Mucosa of gallbladder (tissue), 1 donor: ENCODE measurements at places on chromosomes 16 and 17.

DNA sequence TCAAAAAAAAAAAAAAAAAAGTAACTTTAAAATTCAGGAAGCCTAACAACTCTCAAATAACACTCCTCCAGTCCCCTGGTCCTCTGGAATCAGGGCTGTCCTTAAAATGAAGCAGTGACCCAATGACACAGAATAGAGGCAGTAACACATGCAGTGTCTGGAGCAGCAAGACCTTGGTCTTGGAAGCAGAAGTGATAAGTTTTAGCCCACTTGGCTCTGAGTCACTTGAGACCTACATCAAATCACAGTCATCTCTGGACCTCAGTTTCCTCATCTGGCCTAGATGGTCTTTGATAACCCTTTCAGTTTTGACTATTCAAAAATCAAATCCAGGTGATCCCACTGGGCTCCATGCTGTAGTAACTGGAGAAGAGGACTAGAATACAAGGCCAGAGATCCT lies 39.0 kb downstream of the LYRM1 start:
- DNase-seq, result no peak

GRCh38 chr16:11792410-11793241 lies 4.4 kb downstream of the ZC3H7A start:
- DNase-seq, result no peak

GRCh38 chr17:58630883-58631522 lies 60.8 kb downstream of the TEX14 start:
- DNase-seq, result peak; percentile 10

DNA sequence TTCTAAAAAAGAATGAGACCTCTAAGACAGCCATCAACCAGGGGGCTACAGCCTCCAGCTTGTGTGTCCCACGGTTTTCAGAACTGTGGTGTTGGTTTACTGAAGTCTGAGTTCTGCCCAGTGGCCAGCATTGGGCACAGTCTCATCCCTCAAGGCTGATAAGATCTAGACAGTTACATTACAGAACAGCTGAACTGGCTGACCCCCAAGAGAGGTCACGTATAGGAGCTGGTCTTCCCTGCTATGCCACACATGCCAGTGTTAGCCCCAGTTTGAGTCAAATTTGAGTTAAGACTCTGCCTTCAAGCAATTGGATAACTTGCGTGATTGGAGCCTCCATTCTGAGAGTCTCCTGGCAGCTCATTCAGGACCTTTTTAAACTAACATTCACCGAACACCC lies 14.8 kb upstream of the NUP93 start:
- DNase-seq, result no peak

DNA sequence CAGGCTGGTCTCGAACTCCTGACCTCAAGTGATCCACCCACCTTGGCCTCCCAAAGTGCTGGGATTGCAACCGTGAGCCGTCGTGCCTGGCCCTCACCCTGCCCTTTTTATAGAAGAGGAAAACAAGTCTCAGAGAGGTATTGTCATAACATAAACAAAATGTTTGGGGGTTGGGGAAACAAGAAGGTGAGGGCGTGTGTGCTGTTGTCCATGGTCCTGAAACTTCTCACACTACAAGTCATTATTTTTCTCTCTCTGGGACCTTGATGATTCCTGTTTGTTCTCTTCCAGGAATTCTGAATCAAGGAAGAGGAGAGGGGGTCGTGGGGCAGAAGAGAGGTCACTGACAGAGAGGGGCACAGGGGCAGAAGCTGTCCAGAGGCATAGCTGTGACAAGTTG lies 160.2 kb upstream of the LHX1 start:
- no peak for DNase-seq

DNA sequence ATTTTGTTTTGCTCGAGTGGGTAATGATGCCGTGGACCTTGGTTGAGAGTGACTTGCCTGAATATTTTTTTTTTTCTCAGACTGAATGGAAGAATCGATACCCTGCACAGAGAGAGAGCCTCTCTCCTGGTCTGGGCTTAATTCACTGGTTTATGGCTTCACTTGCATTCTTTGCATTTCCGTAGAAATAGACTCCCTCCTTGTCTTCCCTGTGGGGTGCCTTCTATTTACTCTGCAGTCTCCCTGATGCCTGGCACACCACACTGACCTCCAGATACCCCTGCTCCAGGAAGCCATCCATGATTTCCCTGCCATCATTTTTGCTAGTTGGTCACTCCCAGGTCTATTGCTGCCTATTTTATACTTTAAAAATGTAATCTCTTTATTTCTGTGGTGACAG lies 238.0 kb downstream of the SNX29 start:
- no peak for DNase-seq

DNA sequence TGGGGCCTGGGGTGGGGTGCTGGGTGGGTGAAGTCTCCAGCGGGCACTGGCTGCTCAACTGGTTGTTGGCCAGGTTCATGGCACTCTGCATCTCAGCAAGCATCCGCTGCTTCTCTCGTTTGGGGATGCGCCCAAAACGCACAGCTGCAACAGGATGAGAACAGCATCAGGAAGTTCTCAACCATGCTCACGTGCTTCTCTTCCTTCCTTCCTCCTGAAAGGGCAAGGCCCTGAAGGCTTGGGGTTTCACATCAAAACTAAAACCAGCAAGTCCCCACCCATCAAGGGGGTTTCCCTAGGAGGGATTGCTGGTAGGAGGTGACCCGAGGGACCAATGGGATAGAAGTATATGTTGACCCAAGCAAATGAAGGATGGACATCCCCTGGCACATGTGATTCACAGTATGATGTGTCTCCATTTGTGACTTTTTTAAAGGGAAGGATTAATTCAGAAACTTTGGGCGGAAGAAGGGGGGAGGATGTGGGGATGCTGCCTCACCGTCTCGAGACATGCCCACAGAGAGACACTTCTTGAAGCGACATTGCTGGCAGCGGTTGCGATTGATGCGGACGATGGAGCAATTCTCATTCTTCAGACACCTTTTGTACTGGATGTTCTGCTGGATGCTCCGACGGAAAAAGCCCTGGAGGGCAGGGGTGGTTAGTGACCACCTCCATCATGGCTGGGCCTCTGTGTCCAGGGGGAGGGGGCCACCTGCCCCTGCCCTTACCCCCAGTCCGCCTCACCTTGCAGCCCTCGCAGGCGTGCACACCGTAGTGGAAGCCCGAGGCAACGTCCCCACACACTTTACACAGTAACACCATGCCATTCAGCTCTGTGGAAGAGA lies 4.2 kb downstream of the NR1D1 start:
- DNase-seq, result peak; percentile 62

- DNase-seq, result no peak
Measured at GRCh38 chr17:17672453-17673368, 8.5 kb upstream of the RAI1 start.

DNA sequence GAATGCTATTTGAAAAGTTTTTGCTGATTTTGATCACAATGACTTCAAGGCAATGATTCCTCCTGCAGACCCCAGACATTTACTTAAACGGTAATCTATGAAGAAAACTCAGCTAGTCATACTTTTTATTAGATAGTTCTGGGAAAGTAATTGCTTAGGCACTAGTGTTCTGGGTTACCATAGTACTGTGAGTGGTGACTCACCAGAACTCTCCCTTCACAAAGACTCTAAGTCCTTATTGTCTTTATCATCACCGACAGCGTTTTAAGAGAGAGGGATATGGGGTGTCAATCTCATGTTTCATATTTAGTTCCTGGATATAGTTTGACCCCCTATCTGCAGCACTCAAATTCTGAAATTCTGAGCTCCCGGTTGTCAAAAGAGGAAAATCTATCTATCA lies 43.0 kb upstream of the CDH8 start:
- no peak for DNase-seq

DNA sequence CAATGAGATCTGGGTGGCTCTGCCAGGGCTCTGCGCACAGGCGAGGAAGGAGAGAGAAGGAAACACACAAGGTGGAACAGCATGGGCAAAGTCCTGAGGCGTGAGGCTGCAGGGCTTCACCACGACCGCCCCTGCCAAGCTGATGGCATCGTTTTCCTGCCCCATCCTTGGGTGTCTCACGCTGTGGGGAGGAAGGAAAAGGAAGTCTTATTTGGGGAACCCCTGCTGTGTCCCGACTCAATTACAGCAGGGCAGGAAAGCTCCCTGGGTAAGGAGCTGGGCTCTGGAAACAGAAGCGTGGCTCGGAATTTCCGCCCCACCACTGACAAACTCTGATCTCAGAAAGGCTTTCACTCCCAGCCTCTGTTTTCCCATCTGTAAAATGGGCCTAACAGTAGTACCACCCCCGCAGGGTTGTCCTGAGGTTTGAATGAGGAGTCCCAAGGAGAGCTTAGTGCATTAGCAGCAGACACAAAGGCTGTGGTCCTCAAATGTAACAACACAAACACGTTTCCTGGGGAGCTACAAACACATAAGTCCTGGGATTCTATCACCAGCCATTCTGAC lies 3.2 kb upstream of the CDH5 start:
- no peak for DNase-seq

DNA sequence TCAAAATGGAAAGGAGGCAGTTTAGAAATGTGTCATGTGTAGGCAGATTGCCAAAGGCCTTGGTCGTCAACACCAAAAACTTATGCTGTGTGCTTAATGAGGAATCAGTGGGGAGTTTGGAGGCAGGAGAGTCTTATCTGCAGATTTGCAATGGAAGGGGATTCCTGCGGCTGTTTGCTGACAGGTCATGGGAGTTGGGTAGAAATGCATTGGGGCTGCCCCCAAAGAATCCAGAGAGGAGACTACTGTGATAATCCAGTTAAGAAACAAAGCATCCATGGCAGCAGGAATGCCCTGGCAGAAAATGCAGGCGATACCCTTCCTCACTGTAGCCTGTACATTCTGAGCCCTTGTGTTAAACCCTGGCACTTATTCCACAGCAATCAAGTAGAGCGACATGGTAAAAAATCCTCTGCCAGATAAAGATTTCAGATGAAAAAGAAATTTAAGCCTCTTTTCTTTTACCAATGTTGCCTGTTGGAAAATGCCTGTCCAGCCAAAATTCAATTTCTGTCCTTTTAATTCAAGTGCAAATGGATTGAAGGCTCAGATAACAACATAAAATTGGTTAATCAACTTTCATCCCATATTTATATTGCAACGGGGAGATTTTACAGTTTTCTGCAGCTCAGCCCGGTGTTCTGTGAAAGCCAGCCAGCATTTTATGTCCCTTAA lies 491.0 kb upstream of the CDH5 start:
- no peak for DNase-seq

GRCh38 chr17:77479372-77480198 lies 338.8 kb downstream of the SEC14L1 start:
- no peak for DNase-seq

DNA sequence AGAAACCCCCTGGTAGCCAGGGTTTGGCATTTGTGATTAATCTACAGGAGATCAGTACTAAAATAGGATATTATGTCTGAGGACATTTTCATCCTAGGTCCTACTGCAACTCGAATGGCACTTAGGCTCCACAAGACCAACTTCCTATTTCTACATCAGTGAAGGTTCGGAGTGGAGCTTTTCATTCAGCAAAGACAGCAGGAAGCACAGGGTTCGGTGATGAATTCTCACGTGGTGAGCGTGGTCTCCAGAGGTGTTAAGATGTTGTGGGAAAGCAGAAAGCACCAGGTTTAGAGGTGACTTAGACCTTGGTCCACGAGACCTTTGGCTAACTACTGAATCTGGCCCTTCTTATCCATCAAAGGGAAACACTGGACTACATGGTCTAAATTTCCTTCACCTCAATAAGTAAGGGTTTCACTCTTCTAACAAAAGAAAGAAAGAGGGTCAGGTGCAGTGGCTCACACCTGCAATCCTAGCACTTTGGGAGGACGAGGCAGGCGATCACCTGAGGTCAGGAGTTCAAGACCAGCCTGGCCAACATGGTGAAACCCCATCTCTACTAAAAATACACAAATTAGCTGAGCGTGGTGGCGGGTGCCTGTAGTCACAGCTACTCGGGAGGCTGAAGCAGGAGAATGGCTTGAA lies 13.9 kb upstream of the HELZ start:
- no peak for DNase-seq

- DNase-seq, result no peak
Measured at GRCh38 chr16:12569061-12569460, 234.6 kb downstream of the CPPED1 start.

DNA sequence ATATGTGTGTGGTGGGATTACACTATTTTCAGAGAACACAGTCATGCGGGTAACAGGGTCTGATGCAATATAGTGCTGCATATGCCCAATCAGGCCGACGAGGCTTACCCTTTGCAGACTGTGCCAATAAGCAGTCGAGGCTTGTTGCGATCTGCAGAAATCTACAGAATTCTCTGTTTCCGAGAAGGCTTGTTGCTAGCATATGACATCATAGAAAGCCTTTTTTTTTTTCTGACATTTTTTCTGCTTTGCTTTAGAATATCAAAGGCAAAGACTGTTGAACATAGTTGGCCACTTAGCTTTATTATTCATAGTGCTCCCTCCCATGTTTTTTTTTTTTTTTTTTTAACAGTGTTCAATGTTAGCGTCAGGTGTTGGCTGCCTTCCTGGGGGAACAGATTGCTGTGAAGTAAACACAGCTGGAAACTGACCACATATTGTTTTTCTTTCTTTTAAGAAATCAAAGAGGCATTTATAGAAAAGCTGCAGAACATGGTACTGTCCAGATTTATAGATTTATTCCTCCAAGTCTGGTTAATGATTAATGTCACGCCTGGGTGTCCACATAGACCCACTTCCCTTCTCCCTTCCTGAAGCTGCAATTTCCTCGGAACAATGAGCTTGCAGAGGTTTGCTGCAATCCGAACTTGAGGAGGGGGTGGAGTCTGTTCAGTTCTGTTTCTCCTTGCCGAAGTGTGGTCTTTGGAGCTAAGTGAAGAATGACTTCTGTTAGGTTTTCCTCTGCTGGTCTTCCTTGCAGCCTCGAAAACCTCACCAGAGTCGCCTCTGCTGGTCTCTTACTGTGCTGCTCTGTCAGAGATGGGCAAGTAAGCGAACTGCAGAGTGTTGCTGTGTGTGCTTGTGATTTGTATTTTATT lies 87.3 kb downstream of the MAP2K6 start:
- DNase-seq, result peak; percentile 40

DNA sequence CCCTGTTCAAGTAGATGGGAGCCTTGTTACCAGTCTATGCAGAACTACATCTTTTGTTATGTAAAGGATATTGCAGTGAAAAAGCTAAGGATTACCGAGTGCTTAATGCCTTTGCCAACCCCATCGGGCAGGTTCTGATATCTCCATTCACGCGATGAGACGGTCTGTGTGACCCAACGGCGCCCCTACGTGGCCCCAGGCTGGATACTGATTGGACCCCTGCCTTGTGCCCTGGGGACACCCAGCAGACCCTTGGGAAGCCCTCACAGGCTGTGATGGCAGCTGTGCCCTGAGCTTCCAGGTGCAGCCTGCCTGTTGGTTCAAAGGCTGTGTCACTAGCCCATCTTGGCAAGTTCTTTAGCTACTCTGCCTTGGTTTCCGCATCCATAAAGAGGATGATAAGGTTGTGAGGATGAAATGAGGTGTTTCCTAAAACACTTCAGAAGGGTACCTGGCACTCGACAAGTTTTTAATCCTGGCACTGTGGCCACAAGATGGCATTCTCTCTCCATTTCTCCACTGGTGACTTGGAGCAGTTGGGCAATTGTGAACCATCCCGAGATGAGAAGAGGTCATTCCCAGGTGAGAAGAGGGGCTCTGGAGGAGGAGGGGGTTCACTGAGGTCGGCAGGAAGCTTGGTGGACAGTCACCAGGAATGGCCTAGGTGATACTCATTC lies 33.6 kb downstream of the HAPSTR1 start:
- no peak for DNase-seq

- DNase-seq, result no peak
Measured at GRCh38 chr17:40352237-40352778, 12.2 kb downstream of the GJD3 start.

GRCh38 chr16:48156790-48157209 lies 1.0 kb upstream of the ABCC12 start:
- DNase-seq, result peak; percentile 82

- DNase-seq, result no peak
Measured at GRCh38 chr16:52621651-52622050, 74.7 kb upstream of the TOX3 start.
